ENCODE measurements at places on chromosomes 7 and 10.

DNA sequence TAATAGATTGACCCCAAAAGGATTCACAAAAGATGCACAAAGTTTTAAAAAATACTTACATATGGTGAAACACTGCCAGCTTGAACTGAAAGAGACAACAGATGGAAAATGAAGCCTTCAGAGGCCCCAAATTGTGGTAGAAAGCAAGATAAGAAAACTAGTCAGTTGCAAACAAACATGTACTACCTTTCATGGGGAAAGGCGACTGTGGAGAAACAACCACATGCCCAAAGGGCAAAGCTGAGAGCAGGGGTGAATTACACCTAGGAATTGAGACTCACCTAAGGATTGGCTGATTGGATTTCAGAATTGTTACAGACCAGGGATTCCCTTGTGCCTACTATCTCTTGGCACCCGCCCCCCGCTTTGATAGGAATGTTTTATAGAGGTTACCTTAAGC lies 13.1 kb downstream of the EPC1 start:
- DNase-seq: no peak

DNA sequence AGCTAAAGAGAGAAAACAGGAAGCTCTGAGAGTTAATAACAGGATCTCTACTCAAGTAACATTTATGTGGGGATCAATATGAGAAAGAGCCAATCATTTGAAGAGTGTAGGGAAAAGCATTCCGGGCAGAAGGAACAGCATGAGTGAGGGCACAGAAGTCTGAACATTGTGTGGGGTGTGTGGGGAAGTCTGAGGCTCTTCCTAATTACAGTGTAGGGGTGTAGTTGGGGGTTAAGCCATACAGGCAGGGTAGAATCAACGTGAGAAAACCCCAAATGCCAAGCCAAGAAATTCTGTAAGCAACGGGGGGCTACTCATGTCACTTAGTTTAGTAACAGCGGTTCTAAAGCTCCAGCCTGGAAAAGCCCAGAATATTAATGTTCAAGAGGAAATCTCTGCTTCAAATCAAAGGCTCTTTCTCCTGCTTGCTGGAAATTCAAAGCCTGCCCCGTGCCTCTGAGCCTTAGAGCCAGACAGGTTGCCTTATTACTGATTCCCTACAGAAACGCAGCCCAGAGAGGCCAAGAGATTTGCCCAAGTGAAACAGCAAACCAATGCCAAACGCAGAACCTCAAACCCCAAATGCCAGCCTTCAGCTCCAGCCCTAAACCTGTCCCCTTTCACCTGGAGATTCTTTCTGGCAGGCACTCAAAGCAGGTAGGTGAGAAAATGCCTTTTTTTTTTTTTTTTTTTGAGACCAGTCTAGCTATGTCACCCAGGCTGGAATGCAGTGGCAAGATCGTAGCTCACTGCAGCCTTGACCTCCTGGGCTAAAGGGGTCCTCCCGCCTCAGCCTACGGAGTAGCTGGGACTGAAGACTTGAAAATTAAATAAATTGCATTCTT lies 36.1 kb downstream of the DNAJB12 start:
- DNase-seq: no peak

- DNase-seq: no peak
Observed at GRCh38 chr7:151866761-151867655, 9.9 kb downstream of the PRKAG2 start.

DNA sequence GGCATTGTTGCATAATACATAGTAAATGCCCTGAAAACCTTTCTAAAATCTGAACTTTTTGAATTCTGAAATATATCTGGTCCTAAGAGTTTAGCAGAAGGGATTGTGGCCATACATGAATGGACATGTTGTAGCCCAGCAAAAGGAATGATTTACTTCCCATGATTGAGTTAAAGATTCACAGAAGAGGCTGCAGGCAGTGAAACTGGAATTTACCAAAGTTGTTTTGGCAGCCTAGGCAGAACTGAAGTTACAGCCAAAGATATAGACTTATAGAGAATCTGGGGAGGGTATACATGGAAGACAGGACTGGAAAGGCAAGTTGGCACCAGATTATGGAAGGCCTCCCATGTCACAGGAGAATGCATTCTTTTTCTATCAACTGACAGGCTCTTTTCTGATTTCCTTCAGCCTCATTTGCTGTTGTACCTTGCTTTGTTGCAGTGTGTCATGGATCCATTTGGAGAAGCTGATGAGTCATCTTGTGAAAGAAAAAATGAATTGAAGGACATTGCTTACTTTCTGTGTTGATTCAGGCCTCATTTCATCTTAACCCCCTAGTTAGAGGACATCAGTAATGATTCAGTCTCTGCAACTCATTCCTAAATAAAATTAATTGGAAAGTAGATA lies 356.2 kb upstream of the LRGUK start:
- DNase-seq: no peak

- DNase-seq: no peak
Observed at GRCh38 chr7:16571941-16572340, 45.3 kb downstream of the LRRC72 start.

GRCh38 chr7:157208571-157209413 lies 70.1 kb downstream of the UBE3C start:
- no peak for DNase-seq

DNA sequence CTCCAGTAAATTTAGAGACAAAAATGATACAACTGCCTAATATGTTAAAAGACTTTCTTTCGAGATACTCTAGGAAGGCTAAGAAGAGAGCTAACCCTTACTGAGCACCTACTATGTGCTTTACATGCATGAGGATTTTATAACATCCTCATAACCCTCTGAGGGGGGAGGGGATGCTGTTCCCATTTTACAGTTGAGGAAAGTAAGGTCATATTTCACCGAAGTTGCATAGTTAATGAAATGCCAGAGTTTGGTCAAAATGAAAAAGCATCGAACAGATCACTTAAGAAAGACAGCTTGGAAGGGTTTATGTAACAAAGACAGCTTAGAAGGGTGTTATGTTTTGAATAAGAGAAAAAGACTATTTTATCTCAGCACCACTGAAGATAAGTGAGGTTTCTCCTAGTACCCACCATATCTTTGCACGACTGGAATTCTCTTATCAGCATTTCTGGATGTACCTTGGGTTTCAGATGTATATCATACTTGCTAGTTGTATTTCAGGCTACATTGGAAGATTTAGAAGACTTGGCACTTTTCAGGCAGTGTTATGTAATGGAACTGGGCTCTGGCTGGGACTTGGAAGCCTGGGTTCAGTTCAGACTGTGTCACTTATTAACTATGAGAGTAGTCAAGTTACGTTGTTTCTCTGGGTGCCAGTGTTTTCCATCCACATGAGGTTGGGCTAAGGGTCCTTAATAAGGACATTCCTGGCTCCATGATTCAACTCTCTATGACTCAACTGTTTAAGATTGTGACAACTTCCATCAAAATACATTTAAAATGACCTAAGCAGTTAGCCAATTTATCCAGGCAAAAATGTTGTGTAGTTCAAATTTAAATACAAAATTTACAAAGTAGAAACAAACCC lies 6.0 kb downstream of the RHOBTB1 start:
- no peak for DNase-seq

DNA sequence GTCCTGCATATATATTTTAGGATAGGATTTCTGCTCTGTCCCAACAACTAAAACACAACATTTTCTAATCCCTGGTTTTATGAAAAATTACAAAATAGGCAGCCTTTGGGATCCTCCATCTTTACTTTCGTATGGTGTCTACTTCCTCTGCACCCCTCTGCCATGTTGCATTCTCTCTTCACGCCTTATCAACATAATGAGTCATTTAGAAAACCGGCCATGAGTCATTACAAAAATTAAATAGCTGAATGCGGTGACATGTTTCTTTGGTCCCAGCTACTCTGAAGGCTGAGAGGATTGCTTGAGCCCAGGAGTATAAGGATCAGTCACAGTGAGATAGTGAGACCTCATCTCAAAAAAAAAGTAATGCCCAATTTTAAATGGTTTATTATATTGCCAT lies 148.1 kb upstream of the CELF2 start:
- no peak for DNase-seq

DNA sequence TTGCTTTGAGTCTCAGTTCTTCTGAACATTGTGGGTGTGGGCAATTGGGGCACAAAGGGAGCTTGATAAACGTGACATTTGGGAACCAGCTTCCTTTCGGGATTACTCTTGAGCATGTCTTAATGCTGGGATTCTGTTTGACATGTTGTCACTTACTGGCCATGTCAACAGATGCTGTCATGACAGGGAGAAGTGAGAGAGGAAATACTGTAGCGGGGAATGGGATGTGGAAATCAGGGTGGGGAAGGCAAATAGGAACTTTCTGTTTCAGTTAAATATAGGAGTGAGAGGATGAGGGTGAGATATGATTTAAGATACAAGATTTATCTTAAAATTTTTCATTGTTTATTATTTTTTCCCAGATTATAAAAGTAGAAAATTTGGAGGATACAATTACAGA lies 83.9 kb downstream of the SEC23IP start:
- DNase-seq: no peak
